Panc1 (cell line): ENCODE measurements at places on chromosomes 4 and X.

- no peak for DNase-seq
- H3K36me3 ChIP-seq = no peaks in the 10 kb centered on the region
- H3K4me3 ChIP-seq = no peak overlapping the region
- H3K4me1 ChIP-seq = no peaks in the 10 kb centered on the region
- H3K27ac ChIP-seq = no peak overlapping the region
These were observed 85.3 kb upstream of the NKX1-1 start for GRCh38 chr4:1491328-1492141.

GRCh38 chrX:9646471-9647224 lies 119.0 kb downstream of the GPR143 start:
- H3K4me1 ChIP-seq = no peaks in the 10 kb centered on the region
- H3K4me3 ChIP-seq = no peak overlapping the region

DNA sequence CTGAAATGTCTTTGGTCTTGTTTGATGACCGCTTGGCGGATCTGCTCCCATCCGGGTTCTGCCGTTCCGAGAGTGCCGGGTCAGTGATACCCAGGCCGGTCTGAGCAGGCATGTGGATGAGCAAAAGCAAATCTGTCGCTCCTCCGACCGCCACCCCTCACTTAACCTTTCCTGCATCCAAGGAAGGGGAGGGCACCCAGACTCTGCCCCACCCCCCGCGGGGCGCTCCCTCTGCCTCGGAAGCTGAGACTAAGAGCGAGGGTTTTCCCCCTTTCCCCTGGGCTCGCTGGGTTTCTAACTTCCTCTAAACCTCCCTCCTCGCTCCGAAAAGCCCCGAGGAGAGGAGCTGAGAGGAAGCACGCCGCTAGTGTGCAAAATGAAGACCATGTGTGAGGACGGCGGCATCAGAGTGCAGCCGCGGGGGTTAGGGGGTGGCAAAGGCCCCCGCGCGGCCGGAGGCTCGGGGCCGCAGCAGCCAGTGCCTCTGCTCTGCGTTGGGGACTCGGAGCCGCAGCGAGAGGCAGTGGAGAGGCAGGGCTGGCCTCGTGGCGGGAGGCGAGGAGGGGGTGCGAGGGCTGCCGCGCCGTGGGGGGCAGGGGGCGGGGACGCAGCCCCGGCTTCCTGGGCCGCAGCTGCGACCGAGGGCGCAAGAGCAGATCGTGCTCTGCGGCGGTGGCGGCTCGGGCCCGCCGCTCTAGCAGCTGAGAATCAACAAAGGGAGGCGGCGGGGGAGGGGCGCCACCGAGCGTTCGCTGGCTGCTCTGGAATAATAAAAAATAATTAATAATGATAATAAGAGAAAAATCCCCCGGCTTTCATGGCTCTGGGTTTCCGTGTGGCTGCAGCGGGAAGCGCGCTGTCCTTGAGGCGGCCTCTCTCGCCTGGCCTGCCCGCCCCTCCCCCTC lies 55.8 kb upstream of the BCOR start:
- DNase-seq = no peak
- no peaks in the 10 kb centered on the region for H3K27me3 ChIP-seq
- H3K4me1 ChIP-seq = peaks cover 20% of the 10 kb centered on the region
- no peaks in the 10 kb centered on the region for H3K36me3 ChIP-seq
- peak overlapping the region; percentile 71 for H3K27ac ChIP-seq
- peak overlapping the region; percentile 38 for H3K4me3 ChIP-seq

DNA sequence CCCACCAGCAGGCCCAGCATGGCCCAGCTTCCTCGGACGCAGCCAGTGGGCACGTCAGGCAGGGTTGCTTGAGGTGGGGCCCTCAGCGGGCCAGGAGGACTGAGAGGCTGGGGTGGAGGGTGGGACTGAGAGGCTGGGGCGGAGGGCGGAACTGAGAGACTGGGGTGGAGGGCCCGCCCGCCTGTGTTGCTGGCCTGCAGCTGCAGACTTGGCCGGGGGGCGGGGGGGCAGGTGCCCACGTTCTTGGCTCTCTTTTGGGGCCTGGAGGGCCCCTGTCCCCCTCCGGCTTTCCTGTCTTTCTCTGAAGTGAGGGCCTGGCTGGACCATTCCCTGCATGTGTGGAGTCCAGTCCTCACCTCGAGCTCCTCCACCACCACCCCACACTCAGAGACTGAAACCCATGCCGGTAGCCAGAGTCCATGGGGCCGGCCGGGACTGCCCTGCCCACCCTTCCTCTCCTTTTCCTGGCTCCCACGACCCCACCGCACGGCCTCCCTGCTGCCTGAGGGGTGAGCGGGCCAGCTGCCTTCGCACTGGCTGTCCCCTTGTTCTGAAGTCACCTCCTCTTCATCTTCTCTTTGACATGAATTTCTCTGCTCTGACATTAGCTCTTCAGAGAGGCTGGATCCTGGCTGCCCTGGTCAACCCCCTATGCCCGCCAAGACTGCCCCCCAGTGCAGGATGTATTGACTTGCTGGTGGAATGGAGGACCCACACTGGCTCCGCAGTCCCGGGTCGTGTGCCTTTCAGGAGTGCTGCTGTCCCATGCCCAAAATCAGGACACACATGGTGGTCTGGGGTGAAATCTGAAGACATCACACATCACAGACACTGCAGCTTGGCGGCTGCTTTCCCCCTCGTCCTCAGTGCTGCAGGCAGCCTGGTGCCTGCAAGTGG lies 10.1 kb upstream of the NKX1-1 start:
- H3K36me3 ChIP-seq = no peaks in the 10 kb centered on the region
- no peaks in the 10 kb centered on the region for H3K4me1 ChIP-seq
- no peaks in the 10 kb centered on the region for H3K27me3 ChIP-seq
- H3K4me3 ChIP-seq = no peak overlapping the region

GRCh38 chr4:6017030-6017429 lies 1.2 kb downstream of the C4orf50 start:
- DNase-seq = no peak
- H3K27me3 ChIP-seq = no peaks in the 10 kb centered on the region
- no peaks in the 10 kb centered on the region for H3K4me1 ChIP-seq
- no peak overlapping the region for H3K27ac ChIP-seq

DNA sequence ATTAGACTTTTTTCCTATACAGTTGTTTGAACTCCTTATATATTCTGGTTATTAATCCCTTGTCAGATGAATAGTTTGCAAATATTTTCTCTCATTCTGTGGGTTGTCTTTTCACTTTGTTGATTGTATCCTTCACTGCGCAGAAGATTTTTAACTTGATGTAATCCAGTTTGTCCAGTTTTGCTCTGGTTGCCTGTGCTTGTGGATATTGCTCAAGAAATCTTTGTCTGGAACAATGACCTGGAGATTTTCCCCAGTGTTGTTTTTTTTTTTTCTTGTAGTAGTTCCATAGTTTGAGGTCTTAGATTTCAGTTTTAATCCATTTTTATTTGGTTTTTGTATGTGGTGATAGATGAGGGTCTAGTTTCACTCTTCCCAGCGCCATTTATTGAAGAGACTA lies 289.8 kb upstream of the SPOCK3 start:
- no peaks in the 10 kb centered on the region for H3K4me1 ChIP-seq
- H3K27me3 ChIP-seq = no peaks in the 10 kb centered on the region
- no peak for DNase-seq
- no peak overlapping the region for H3K4me3 ChIP-seq
- H3K36me3 ChIP-seq = no peaks in the 10 kb centered on the region
- H3K27ac ChIP-seq = no peak overlapping the region

GRCh38 chrX:146707781-146708180 lies 101.8 kb upstream of the CXorf51B start:
- H3K4me1 ChIP-seq = no peaks in the 10 kb centered on the region
- H3K36me3 ChIP-seq = no peaks in the 10 kb centered on the region
- H3K4me3 ChIP-seq = no peak overlapping the region
- no peak for DNase-seq
- no peak overlapping the region for H3K27ac ChIP-seq

- H3K27me3 ChIP-seq = no peaks in the 10 kb centered on the region
- H3K27ac ChIP-seq = no peak overlapping the region
- DNase-seq = no peak
- no peaks in the 10 kb centered on the region for H3K36me3 ChIP-seq
- H3K4me1 ChIP-seq = no peaks in the 10 kb centered on the region
These were observed 21.2 kb upstream of the LCORL start for GRCh38 chr4:18042754-18043153.

- H3K4me3 ChIP-seq = no peak overlapping the region
- no peak for DNase-seq
- H3K36me3 ChIP-seq = no peaks in the 10 kb centered on the region
These were observed 50.1 kb upstream of the ACSL4 start for GRCh38 chrX:109782994-109783700.

DNA sequence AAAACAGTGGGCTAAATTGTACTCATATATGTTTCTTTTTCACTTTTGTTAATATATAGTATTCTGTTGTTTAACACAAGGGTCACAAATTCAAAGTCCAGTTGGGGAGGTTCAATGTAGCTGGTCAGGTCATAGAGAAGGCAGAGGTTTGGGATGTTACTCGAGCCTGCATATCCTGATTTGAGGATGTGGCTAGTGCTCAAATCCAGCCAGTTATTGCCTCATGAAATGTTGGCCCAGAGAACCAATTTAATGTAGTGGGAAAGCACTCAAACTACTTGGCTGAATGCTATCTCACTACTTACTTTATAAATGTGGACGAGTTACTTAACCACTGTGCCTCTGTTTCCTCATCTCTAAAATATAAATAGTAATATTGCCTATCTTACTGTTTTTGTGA lies 12.5 kb downstream of the USO1 start:
- H3K36me3 ChIP-seq = no peaks in the 10 kb centered on the region
- H3K27me3 ChIP-seq = no peaks in the 10 kb centered on the region
- H3K4me3 ChIP-seq = no peak overlapping the region
- no peak for DNase-seq
- H3K4me1 ChIP-seq = no peaks in the 10 kb centered on the region
- H3K27ac ChIP-seq = no peak overlapping the region

GRCh38 chr4:38514465-38515146 lies 149.4 kb upstream of the KLF3 start:
- H3K27ac ChIP-seq = no peak overlapping the region
- no peaks in the 10 kb centered on the region for H3K36me3 ChIP-seq
- H3K27me3 ChIP-seq = no peaks in the 10 kb centered on the region
- H3K4me3 ChIP-seq = no peak overlapping the region
- no peak for DNase-seq

GRCh38 chr4:172096786-172097185 lies 283.6 kb downstream of the GALNTL6 start:
- no peaks in the 10 kb centered on the region for H3K36me3 ChIP-seq
- H3K27me3 ChIP-seq = no peaks in the 10 kb centered on the region
- no peak overlapping the region for H3K27ac ChIP-seq
- no peaks in the 10 kb centered on the region for H3K4me1 ChIP-seq

GRCh38 chr4:111187108-111187507 lies 564.2 kb upstream of the PITX2 start:
- no peak for DNase-seq
- H3K4me1 ChIP-seq = no peaks in the 10 kb centered on the region
- no peak overlapping the region for H3K27ac ChIP-seq
- no peak overlapping the region for H3K4me3 ChIP-seq

- no peak for DNase-seq
- no peak overlapping the region for H3K4me3 ChIP-seq
- no peak overlapping the region for H3K27ac ChIP-seq
- no peaks in the 10 kb centered on the region for H3K27me3 ChIP-seq
- no peaks in the 10 kb centered on the region for H3K4me1 ChIP-seq
These were observed 33.6 kb upstream of the ATP8A1 start for GRCh38 chr4:42690537-42690936.

- H3K4me3 ChIP-seq = no peak overlapping the region
- DNase-seq = no peak
- no peaks in the 10 kb centered on the region for H3K4me1 ChIP-seq
- no peaks in the 10 kb centered on the region for H3K36me3 ChIP-seq
These were observed 29.9 kb downstream of the BEX3 start for GRCh38 chrX:103406256-103406655.

- H3K27ac ChIP-seq = no peak overlapping the region
- H3K36me3 ChIP-seq = no peaks in the 10 kb centered on the region
- no peak overlapping the region for H3K4me3 ChIP-seq
- no peaks in the 10 kb centered on the region for H3K4me1 ChIP-seq
These were observed 47.5 kb downstream of the TMEM164 start for GRCh38 chrX:110050386-110050785.

- no peak for DNase-seq
- H3K4me3 ChIP-seq = no peak overlapping the region
- no peak overlapping the region for H3K27ac ChIP-seq
- H3K36me3 ChIP-seq = peaks cover 2% of the 10 kb centered on the region; the same call in 1 of the 2 replicates
- 0 out of 2 replicates have a peak, but pooled peaks cover 2% of the 10 kb centered on the region for H3K27me3 ChIP-seq
These were observed 19.7 kb downstream of the FABP2 start for GRCh38 chr4:119302073-119302832.

- H3K4me3 ChIP-seq = no peak overlapping the region
- no peak overlapping the region for H3K27ac ChIP-seq
- H3K4me1 ChIP-seq = no peaks in the 10 kb centered on the region
- no peaks in the 10 kb centered on the region for H3K27me3 ChIP-seq
These were observed 68.8 kb upstream of the ARHGAP24 start for GRCh38 chr4:85406185-85406584.

DNA sequence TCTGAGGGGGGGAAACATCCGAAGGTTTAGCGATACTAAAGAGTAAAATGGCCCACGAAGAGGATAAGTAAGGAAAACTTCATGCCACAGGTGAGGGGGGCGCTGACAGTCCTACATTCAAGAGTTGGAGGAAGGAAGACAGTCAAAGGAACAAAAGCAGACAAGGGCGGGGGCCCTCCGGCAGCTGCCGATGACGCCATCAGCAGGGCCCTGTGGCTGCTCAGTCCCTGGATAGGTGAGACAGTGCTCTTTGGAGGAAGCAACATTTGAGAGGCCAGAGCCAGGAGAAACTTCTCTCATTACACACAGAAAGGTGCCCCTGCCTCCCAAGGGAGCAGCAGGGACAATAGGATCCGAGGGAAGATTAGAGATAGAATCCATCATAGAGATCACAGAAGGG lies 41.5 kb downstream of the RAB40AL start:
- no peak overlapping the region for H3K27ac ChIP-seq
- no peak overlapping the region for H3K4me3 ChIP-seq
- H3K27me3 ChIP-seq = no peaks in the 10 kb centered on the region
- H3K4me1 ChIP-seq = no peaks in the 10 kb centered on the region; the same call in 1 of the 2 replicates

DNA sequence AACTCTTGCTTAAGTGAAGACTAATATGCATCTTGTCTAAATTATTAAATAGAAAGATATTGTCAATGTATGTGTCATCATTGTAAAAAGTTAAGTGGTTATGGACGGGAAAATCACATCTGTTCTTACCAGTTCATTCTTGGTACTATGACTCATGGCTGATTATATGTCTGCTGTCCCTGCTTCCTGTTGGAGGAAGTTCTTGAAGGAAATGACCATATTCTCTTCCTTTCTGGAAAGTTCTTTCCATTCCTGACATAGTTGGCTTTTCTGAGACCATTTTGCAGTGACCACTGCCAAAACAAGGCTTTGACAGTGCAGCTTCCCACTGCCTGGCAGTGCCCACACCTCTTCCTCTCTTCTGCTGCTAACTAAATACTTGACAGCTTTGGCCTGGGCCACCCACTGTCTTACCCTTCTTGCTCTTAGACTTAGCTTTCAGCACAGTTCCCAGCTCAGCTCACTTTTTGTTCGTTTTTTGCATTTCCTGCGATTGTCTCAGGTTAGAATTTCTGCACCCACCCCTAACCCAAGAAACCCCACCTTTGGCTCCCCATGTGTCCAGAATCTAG lies 13.2 kb upstream of the CLDN24 start:
- H3K27me3 ChIP-seq = no peaks in the 10 kb centered on the region
- H3K36me3 ChIP-seq = no peaks in the 10 kb centered on the region
- H3K27ac ChIP-seq = no peak overlapping the region
- H3K4me1 ChIP-seq = no peaks in the 10 kb centered on the region; the same call in 1 of the 2 replicates

GRCh38 chr4:169272265-169272886 lies 1.6 kb upstream of the SH3RF1 start:
- no peak overlapping the region for H3K4me3 ChIP-seq
- H3K27me3 ChIP-seq = no peaks in the 10 kb centered on the region
- DNase-seq = no peak
- H3K36me3 ChIP-seq = peaks cover 3% of the 10 kb centered on the region; the same call in 1 of the 2 replicates
- H3K27ac ChIP-seq = no peak overlapping the region

GRCh38 chr4:78602334-78602733 lies 50.8 kb downstream of the ANXA3 start:
- H3K27ac ChIP-seq = no peak overlapping the region
- H3K4me1 ChIP-seq = no peaks in the 10 kb centered on the region
- no peaks in the 10 kb centered on the region for H3K27me3 ChIP-seq
- H3K36me3 ChIP-seq = no peaks in the 10 kb centered on the region
- no peak overlapping the region for H3K4me3 ChIP-seq
- DNase-seq = no peak
